Activated naive CD4-positive, alpha-beta T cell treated with Interleukin-2 at 50 U/mL for 16 hours (primary cell): ENCODE measurements at places on chromosomes 5 and 9.

DNA sequence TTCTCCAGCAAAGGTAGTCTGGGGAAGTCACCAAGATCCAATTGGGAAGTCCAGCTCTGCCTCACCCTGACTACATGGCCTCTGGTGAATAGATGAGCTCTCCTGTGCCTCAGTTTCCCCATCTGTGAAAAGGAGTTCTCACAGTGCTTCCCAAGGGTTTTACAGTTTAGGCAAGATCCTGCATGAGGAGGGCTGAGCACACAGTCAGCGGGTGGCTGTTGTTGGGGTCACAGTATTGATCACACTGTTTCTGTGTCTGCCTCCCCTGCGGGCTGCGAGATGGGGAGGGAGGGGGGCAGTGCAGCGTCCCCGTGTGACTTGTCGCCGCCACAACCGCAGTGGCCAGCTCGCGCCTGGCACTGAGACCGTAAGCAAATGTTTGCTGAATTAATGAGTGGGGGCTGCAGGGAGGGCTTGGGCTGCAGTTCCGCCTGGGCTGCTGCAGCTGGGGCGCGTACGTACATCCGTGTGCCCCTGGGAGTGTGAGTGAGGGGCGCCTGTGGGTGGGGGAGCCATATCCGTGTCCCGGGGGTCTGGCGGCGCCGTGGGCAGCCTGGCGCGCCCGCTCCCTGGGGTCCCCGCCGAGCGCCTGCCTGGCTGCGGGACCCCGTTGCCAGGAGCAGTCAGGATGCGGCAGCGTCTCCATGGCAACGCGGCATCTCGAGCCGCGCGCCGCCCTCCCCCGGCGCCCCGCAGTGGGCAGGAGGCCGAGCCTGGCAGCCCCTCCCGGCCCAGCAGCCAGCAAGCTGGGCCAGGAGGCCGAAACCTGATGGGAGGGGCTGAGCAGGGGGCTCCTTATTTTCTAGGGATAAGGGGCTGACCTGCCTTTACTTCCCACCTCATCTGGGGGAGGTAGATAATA lies 31.4 kb upstream of the PSD2 start:
- DNase-seq, result no peak

GRCh38 chr9:5499889-5500398 lies 10.4 kb upstream of the PDCD1LG2 start:
- no peak for DNase-seq

DNA sequence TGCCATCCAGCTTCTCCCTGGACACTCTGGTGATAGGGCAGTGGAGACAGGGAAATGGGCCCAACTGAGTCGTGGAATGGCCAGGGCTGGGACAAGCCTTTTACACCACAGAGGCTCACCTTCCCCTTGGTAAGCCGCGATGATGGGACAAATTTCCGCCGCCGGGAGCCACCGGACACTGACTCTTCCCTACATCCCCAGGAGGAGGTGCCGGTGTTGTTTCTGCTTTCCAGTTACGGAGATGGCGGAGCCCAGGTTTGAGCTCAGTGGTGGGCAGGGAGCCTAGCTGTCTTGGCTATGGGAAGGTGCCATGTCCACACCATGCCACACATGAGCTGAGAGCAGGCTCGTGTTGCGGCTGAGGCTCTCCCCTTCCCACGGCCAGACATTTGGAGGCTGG lies 19.9 kb upstream of the WNK2 start:
- no peak for DNase-seq

GRCh38 chr5:65247594-65247993 lies 234.1 kb downstream of the ADAMTS6 start:
- DNase-seq, result no peak

DNA sequence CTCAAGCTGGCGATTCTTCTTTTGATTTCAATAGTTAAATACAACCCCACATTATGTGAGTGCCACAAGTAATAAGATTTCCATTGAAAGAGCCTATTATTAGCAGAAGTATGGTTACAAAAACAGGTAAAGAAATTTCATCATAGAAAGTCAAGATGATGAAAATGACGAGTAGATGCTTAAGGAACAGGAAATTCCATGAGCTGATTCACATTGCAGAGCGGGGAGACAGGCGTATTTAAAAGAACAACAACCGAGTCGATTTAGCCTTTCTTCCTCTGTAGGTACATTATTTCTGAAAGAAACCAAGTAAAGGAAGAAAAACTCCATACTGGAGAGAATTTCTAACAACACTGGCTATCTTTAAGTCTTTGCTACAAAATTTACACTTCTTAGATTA lies 310.4 kb downstream of the SLF1 start:
- no peak for DNase-seq

GRCh38 chr5:100430268-100431195 lies 104.6 kb upstream of the FAM174A start:
- DNase-seq, result peak; percentile 43

- DNase-seq, result no peak
Measured at GRCh38 chr5:15008476-15008875, 136.9 kb upstream of the ANKH start.

GRCh38 chr9:29211580-29212396 lies 1638.5 kb upstream of the C9orf72 start:
- peak; percentile 21 for DNase-seq

DNA sequence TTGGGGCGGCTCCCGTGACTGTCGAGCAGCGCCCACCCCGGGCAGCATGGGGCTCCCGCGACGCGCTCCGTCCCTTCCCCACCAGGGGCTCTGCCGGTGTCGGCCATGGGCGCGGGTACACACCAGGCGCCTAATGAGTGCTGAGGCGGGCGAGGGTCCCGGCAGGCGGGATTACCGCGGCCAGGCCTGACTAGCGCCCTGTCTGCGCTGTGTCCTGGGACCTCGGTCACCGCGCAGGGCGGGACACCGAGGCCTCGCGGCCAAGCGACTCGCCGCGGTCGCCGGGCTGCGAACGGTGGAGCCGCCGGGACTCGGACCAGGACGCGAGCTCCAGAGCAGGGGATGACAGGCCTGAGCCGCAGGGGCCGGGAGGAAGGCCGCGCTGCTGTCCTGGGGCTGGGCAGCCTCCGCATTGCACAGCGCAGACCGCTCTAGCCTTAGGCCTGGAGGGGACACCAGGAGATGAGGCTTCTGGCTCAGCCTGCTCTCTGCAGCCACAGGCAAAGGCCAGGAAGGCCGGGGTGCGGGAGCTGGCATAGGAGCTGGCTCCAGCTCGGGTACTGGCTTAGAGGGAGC lies 14.1 kb downstream of the LCN10 start:
- no peak for DNase-seq

DNA sequence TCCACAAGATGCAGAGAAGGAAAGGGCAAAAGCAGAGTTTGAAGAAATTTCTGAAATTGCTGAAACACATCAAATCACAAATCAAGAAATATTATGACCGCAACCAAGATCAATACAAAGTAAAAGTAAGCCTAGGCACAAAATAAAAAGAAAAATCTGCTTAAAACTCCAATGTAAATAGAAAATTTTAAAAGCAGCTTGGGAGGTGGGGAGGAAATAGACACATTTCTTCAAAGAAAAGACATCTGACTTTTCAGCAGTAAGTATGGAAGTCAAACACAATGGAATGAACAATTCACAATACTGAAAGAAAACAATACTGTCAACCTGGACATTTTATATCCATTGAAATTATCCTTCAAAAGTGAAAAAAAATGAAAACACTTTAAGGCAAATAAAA lies 55.1 kb downstream of the HTR4 start:
- no peak for DNase-seq

DNA sequence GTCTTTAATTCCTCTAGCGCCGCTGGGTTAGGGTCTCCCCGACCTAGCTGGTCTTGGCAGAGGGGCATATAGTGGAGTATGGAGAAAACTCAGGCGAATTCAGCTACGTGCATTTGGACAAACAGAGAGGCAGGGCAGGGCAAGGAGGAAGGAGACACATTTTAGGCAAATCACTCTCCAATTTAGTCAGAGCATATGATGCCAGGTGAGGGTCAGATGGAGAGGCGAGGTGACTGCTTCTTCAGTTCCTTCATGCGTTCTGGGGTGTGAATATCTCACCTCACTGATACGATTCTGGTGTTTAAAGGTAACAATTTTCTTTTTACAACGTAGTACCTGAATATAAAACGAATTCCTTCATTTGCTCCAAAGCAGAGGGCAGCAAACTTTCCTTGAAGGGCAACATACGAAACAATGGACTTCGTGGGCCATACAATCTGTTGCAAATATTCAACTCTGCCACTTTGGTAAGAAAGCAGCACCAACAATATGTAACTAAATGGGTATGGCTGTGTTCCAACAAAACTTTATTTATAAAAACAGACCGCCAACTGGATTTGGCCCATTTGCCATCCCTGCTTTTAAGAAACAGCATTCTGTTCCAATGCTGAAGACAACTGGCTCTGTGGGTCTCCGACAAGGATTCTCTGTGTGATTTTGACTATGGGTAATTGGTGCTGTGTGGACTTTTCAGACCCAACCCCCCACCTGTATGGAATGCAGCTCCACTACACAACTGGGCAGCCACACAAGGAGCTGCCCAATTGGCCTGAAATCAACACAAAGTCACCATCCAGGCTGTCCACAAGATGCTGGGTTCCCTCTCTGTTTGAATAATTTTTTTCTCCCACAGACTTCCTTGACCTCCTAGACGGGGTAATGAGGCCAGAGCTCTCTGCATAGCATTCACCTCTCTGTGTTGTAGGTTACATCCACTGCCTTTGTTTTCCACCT lies 53.8 kb downstream of the RAPGEF1 start:
- no peak for DNase-seq

DNA sequence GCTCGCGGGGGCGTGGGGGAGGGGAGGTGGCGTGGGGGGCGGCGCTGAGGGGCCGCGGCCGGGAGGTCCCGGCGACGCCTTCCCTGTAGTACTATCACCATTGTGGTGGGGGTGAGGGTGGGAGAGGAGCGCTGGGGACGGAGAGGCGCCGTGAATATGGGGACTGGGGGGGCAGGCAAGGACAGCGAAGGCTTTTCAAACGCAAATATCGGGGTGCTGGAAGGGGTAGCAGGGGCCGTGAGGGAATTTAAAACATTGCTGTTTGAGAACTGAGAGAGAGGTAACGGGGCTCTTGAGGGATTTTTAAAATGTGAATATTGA lies 427 bp downstream of the RBM27 start:
- no peak for DNase-seq

- no peak for DNase-seq
Measured at GRCh38 chr9:2984491-2984890, 140.6 kb upstream of the PUM3 start.

DNA sequence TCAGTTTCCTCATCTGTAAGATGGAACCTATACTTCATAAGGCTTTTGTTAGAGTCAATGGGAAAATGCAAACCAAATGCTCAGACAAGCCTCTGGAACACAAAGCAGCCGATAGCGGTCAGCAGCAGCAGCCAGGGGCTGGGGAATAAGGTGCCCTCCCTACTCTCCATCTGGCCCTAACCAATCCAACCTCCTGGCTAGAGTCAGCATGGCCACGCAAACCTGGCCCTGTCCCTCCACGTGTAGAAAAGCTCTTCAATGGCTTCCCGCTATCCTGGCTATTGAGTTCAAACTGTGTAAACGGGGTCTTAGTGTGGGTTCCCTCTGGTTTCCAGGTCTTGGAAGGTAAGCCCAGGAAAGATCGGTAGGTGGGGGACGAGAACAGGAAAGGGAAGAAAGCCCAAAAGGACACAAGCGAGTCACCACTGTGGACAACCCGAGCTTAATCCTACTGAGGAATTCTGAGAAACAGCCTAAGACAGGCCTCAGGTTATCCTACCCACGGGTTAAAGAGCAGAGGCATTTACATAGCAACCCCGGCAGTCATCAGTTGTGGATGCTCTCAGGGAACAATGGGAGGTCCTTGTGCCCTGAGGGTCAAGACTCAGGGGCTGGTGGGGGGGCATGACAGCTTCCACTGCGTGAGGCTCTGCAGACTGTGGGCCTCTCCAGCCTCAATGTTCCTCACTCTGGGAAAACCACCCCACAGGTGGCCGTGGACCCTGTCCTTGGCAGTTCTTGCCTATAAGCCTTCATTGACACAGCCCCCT lies 30.9 kb downstream of the FABP6 start:
- DNase-seq, result no peak

DNA sequence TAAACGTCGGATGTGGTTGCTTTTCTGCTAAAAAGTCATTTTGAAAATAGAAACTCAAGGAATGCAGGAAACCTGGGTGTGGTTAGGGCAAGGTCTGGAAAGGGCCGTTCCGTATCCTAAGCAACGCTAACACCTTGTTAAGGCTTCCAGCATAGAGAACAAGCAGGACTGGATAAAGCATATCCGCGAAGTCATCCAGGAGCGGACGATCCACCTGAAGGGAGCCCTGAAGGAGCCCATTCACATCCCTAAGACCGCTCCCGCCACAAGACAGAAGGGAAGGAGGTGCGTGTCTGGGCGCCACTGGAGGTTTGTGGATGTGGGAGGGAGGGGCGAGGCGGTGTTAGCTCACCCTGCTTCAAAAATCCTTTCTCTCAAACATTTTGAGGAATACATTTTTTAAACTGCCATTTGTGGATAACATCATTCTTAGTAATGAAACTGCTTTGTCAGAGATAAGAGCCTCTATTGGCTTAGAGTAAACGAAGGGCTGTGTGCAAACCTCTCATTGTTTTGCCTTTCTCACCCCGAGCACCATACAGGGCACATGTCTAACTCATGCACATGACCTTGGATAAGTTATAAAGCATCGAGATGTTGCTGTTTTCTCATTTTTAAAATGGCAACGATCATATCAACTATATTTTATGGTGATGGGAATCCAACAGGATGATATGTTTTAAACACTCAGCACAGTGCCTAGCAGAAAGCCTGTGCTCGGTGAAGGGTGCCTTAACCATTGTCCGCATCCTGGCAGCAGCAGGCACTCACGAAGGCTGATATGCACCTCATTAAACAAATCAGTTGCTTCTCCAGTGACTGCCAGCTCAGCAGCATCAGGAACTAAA lies 175.7 kb upstream of the OTULINL start:
- DNase-seq, result no peak

- no peak for DNase-seq
Measured at GRCh38 chr5:131221888-131222287, 42.0 kb upstream of the CDC42SE2 start.

DNA sequence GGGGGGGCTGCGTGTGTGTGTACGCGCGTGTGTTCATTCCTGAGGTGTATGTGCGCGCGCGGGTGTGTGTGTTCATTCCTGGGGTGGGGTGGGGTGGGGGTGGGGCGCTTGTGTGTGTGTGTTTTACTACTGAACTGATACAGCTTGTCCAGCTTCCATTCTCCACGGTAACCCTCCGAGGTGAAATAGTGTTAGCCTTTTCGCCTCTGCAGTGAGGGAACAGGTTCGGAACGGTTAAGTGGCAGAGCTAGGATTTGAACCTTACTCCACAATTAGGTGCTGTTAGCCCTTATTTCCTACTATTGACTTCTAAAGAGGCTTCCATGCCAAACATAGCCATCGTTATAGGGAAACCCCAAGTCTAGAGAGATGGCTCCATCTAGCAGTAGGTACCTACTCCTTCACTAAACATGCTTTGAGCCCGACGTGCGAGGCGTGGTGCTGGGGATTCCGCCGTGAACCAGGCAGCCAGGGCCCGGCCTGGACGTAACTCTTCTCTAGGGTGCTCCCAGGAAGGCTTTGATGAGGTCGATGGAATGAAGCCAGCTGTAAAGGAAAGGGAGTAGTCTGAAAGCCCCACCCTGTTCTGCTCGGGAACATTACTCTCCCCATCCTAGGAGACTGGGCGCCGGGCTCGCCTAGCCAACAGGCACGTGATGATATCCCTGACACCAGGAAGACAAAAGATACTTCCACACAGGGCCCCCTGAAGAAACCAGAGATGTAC lies 782 bp upstream of the SKP1 start:
- no peak for DNase-seq
